A673 (cell line): ENCODE measurements at places on chromosomes 16 and 17.

DNA sequence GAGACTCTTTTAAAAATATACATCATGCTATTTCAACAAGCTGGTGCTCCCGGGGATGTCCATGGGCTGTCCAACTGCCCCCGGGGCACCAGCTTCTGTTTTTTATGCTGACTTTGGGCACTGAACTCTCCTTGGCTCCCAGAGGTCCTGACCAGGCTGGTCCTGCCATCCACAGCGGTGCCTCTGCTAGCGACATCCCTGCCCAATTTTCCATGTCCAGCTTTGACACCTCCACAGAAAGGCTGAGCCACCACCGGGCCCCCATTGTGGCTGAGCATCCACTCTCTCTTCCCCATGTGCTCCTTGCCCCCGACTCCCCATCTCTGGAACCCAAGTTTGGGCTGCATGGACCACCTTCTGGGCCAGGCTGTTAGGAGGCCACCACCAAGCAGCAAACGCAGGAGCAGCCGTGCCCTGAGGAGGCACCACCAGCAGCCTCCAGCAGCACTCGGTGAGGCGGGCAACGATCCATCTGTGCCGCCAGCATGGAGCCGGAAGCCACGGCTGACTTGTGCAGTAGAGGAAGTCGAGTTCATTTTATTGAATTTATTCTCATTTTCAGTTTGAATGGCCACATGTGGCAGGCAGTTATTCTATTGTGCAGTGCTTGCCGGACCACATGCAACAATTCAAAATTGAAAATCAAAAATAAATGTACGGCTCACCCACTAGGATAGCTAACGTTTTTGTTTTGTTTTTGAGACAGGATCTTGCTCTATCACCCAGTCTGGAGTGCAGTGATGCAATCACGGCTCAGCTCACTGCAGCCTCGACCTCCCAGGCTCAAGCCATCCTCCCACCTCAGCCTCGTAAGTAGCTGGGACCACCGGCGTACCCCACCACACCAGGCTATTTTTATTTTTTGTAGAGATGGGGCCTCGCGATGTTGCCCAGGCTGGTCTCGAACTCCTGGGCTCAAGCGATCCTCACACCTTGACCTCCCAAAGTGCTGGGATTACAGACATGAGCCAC lies 2.8 kb upstream of the MEAK7 start:
- DNase-seq: no peak

GRCh38 chr16:86212706-86213436 lies 297.5 kb upstream of the FOXF1 start:
- DNase-seq: no peak

DNA sequence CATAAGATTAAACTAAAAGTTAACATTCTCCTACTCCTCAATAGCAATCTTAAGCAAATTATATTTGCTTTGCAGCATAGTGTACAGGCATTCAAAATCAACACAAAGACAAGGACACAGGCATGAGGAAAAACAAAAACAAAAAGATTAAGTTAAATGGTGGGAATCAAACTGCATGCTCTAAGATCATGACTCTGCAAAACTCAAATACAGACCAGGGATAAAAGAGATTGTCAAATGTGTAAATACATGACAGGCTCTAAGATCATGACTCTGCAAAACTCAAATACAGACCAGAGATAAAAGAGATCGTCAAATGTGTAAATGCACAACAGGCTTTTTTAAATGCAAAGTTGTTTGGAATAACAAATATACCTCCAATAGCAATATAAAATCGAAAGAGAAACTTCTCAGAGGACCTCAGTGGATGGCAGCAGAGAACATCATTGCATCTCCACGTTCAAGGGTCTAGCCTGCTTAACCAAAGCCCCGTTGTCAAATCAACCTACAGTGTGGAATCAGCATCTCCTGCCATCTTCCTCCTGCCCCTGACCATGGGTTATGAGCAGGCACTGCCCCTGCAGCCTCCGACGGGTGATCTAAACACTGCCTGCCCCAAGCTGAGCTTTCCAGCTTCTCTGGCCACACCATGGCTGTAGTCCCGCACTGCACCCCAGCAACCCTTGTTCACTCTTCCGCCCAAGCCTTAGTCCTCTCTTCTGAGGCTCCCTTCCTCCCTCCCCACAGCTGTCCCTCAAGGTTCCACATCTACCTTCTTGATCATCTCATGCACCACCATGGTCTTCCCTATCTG lies 446.1 kb downstream of the SOX9 start:
- DNase-seq: no peak

GRCh38 chr16:86338403-86339115 lies 171.8 kb upstream of the FOXF1 start:
- DNase-seq: peak; percentile 33

DNA sequence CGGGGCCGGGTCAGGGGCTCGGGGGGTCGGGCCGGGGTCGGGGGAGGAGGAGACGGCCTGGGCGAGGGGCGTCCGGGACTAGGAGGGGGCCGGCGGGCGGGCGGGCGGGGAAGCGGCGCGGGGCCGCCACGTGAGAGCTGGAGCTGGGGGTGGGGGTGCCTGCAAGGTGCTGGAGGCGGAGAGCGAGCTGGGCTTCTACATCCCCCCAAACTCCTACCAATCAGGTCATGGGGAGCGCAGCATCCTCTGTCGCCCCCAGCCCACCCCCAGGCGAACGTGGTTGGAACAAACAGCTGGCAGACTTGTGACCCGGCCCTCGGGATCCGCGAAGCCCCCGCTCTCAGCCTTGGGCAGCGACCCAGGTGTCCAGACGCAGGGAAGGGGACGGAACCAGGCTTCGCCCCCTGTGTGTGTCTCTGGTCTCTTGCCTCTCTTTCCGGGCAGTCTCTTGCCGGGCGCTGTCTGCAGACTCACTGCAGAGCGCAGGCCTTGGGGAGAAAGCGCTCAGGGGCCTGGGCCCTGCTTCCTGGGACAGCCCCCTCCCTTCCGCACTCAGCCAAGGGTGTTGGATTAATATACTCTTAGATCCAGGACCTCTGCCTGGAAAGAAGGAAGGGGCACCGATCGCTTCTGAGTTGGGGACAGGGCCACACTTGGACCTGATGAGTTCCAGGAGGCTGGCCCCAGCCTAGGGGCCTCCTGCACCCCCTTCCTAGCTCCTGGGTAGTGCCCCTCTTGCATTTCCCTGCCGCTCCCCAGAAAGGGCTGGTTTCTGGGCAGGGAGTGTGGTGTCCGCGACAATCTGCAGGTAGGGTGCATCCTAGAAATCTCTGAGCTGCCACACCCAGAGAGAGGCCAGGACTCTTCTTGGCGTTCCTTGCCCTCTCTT lies 722 bp downstream of the RASL10B start:
- no peak for DNase-seq

DNA sequence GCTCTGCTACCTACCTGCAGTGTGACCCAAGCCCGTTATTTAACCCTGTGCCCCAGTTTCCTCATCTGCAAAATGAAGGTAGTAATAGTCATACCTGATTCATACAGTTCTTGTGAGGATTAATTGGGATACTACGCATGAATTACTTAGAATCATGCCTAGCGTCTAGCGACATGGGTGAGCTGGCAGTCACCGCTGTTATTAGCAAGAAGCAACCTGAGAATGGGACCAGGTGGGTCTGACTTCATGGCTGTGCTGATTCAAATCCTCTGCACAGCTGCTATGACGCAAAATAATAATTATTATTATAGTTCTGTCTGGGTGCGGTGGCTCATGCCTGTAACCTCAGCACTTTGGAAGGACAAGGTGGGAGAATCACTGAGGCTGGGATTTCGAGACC lies 7.9 kb downstream of the SOCS1 start:
- DNase-seq: no peak

GRCh38 chr16:75179208-75179607 lies 27.8 kb downstream of the CTRB2 start:
- no peak for DNase-seq
